ENCODE measurements at places on chromosomes 6 and 20.

GRCh38 chr6:111925296-111925695 is 52.0 kb upstream of the FYN start:
- DNase-seq, result peak; percentile 43

DNA sequence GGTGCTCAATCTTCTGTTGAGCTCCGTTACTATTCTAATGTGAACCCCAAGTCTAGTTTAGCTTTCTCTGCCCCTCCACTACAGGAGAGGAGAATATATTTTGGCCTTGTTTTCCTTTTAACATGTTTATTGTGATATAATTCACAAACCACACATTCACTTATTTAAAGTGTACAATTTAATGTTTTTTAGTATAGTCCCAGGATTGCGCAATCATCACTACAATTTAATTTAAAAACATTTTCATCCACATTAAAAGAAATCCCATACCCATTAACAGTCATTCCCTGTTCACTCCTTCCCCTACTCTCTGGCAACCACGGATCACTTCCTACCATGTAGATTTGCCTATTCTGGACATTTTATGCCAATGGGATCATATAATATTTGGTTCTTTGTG is 64.5 kb upstream of the BMP6 start:
- no peak for DNase-seq

DNA sequence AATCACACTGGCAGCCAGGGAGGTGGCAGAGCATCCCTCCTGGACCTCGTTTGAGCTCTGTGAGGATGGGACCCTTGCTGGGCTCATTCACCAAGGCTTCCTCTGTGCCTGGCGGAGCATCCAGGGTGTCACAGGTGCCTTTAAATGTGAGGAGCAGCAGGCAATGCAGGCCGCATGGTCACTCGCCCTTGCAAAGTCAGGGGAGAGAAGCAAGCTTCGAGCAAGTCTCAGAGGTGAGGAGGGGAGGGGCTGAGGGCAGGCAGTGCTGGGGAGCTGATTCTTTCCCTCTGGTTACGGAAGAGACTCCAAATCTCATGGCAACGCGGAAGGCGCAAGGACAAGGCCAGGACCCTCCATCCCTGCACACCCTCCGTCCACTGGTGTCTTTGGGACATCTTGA is 182.7 kb upstream of the PMEPA1 start:
- DNase-seq, result no peak

- no peak for DNase-seq
These were observed 44.1 kb downstream of the DTNBP1 start for GRCh38 chr6:15618685-15619084.

- DNase-seq, result no peak
These were observed 20.0 kb upstream of the VNN1 start for GRCh38 chr6:132733814-132734213.

DNA sequence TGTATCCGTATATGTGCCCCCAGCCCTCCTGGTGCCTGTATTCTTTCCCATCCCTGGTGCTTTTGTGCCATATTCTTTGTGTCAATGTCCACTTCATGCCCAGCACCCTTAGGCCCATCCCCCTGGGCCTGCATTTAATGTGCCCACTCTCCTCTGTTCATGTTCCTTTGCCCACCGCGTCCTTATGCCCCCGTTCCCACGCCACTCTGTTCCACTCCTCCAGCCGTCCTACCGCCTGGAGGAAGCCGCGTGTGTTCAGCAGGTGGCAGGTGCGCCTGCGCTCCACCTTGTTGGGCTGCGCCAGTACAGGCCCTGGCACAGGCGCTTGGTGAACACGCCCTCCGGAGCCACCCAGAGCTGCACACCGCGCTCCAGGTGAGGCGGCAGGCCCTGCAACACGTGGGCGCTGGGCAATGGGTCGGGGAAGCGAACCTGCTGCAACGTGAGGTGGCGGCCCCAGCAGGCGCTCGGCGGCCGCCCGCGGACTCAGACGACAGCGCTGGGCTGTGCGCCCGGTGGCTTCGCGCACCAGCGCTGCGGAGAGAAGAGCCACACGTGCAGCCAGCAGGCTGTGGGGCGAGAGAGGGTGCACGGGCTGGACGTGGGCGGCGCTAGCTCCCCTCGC is 4.0 kb upstream of the FOXS1 start:
- no peak for DNase-seq

- no peak for DNase-seq
These were observed 502.0 kb downstream of the QKI start for GRCh38 chr6:163916315-163917081.

GRCh38 chr6:122258839-122259238 is 140.6 kb upstream of the HSF2 start:
- no peak for DNase-seq

DNA sequence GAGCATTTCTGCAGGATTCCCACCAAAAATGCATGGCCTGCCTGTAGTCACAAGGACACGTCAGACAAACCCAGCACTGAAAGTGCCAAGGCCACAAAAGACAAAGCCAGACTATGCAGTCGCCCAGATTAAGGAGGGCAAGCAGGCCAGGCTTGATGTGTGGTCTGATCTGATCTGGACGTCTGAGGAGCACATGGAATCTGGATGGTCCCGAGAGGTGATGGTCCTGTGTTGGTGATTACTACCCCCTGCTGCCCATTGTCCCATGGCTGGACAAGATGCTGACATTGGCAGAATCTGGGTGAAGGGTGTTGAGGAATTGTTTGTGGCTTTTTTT is 17.1 kb downstream of the NPEPL1 start:
- no peak for DNase-seq

- no peak for DNase-seq
These were observed 163.7 kb downstream of the DLL1 start for GRCh38 chr6:170127151-170127550.

DNA sequence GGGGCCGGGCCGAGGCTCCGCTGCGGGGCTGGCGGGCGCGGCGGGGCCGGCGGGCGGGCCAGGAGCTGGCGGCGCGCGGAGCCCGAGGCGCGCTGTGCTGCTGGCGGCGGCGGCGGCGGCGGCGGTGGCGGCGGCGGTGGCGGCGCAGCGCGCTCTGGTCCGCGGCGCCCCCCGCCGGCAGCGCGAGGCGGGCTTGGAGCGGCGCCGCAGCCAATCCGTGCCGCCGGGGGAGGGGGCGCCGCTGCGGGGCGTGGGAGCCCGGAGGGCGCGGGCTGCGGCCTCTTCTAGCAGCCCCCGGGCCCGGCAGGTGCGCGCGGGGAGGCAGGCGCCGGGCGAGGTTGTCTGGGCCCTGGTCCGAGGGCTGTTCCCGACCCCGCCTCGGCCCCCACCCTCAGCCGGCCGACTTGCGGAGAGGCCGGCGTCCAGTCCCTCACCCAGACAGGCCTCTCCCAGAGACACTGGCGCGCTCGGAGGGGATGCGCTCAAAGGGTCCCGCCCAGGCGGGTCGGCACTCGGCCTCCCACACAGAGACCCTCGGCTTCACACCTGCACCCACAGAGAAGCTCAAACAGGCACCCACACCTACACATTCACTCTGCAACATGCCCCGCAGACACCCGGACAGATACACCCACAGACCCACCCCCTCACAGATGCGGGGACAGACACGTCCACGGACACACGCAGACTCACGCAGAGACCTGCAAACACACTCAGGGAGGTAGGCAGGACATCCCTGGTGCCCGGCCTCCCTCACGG is at the start of gene RIMS4:
RIMS4 (minus strand) TSS at position 156 of the 759 bp plus-strand sequence. CDS start 275 bp downstream, outside the sequence.
- no peak for DNase-seq

DNA sequence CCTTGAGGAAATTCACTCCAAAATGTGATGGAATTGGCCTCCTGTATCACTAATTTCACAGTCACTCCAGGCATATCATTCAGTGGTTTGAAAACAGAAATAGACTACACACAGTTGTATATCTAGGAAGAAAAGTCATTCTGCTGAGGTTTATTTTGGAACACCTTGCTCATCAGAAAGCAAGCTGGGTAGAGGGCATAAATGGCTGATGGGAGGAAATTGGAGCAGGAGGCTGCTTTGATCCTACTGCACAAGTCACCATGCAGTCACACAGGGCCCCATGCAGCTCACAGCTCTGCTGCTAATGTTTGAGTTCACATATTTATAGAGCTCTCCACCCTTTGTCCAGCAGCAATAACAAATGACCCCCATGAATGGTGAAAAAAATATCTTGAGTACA is 12.3 kb downstream of the NHLRC1 start:
- DNase-seq, result no peak

GRCh38 chr6:11538052-11538818 is 686 bp downstream of the TMEM170B start:
- peak; percentile 15 for DNase-seq

All from T-helper 1 cell (primary cell).